Myocyte (in vitro differentiated cells): ENCODE measurements at places on chromosomes 7 and 10.

- DNase-seq: no peak
Measured at GRCh38 chr10:46029461-46030030, 877 bp downstream of the NCOA4 start.

DNA sequence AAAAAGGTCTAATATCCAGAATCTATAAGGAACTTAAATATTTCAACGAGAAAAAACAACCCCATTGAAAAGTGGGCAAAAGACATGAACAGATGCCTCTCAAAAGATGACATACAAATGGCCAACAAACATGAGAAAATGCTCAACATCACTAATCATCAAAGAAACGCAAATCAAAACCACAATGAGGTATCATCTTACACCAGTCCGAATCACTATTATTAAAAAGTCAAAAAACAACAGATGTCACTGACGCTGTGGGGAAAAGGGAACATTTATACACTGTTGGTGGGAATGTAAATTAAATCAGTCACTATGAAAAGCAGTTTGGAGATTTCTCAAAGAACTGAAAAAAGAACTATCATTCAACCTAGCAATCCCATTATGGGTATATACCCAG, 6.0 kb downstream of the VWDE start:
- DNase-seq: peak; percentile 57

DNA sequence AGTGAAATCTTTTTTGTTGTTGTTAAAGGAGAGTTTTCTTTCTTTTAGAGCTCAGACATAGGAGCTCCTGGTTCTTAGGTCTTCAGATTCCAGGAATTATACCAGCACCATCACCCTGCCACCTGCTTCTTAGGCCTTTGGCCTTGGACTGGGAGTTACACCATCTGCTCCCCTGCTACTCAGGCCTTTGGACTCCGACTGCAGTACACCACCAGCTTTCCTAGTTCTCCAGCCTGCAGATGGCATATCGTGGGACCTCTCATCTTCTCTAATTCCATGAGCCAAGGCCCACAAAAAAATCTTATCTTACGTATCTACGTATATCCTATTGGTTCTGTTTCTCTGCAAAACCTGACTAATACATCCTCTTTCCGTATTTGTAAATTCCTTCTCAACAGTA, 5.1 kb upstream of the TACC2 start:
- no peak for DNase-seq

- no peak for DNase-seq
Measured at GRCh38 chr7:8310876-8311275, 48.9 kb upstream of the ICA1 start.

GRCh38 chr10:123808286-123808685, 83.3 kb downstream of the CPXM2 start:
- DNase-seq: no peak

DNA sequence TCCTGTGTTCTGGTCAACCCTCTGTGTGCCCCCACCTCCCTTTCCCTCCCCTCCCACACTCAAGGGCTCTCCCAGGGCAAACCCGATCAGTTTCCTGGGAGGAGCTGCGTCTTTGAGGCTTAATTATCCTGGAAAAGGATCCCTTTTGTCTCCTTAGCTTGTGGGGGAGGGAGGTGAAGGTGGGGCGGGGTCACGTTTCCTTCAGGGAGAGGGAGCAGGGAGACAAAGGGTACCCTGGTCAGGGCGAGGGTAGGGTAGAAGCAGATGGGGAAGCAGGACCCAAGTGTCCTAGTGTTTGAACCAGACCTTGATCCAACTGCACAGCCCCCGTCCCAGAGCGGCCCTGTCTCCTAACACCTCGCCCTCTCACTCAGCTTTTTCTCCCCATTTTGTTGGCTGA, 90.1 kb downstream of the HIF1AN start:
- no peak for DNase-seq

- no peak for DNase-seq
Measured at GRCh38 chr10:80855348-80855971, 317.8 kb downstream of the SH2D4B start.

GRCh38 chr7:7569615-7570014, 2.9 kb downstream of the MIOS start:
- no peak for DNase-seq

DNA sequence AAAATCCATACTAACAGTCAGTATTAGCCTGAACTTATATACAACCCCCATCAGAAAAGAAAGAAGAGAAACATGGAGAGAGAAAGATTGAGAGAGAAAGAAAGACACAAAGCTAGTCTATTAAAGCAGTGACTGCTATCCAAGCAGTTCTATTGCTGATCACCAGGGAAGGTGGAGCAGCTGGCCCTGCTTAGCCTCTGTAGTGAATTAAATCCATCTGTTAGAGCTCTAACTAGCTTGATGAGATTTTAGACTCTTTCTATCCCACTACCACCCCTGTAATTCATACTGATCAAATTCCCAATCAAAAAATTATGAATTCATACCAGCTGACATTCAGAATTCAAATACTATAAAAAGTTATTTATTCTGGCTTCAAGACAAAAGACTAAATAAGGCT, 486.0 kb upstream of the LRRN3 start:
- DNase-seq: no peak

- DNase-seq: peak; percentile 94
Measured at GRCh38 chr10:69721690-69722310, 79.9 kb upstream of the COL13A1 start.
